Cerebellar nuclear complex (tissue), 1 donor: ENCODE measurements at places on chromosomes 2 and 18.

DNA sequence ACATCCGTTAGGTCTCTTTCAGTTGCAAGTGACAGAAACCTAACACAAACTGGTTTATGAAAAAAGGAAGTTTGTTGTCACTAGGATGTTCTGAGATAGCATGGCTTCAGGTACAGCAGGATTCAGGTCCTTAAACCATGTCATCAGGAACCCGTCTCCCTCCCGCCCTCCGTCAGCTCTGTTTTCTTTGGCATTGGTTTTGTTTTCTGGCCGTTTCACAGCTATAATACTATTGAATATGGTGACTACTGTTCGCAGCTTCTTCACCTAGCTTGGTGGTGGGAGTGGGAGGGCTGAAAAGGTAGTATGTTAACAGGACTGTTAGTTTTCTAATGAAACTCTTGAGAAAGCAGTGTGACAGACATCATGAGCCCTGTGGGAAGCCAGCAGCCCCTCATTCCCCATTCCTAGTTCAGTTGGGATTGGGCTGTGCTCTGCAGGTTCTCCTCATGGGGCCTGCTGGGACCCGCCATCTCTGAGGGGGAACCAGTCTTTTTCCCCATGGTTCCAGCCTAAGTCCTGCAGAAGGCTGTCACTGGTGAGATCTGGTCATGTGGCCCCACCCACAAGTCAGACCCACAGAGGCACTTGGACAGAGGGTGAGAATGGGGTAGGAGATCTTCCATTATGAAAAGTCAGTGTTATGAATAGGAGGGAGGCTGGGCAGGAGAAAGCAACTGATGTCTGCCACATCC is 12.1 kb downstream of the PTMA start:
- no peak for DNase-seq

DNA sequence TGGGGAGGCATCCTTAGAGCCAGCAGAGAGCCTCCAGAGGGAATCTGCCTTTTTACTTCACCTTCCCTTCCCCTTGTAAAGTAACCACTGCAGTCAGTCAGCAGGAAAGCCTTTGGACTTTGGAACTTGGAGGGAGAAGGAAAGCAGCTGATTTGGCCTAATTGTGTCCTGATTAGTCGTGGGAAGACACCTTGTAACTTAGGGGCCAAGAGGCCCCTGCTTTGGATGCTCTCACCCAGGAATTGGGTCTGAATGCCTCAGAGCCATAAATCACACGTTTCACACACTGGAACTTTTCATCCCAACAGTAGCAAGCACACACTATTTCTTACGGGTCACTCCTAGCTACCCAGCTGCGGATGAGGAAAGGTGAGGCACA is 81.0 kb upstream of the PPM1B start:
- no peak for DNase-seq

- DNase-seq = no peak
These were observed 207.2 kb downstream of the ZBTB7C start for GRCh38 chr18:48202006-48202348.

GRCh38 chr18:57023275-57023882 is 123.5 kb upstream of the BOD1L2 start:
- DNase-seq = no peak

DNA sequence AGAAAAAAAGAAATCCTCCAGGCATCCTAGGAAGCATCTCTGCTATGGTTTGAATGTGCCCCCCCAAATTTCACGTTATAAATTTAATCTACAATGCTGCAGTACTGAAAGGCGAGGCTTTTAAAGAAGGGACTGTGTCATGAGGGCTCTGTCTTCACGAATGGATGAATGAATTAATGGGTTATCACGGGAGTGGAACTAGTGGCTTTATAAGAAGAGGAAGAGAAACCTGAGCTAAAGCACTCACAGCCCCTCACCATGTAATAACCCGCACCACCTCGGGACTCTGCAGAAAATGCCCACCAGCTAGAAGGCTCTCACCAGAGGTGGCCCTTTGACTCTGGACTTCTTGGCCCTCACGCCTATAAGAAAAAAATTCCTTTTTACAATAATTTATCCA is 27.6 kb downstream of the RNU4ATAC start:
- DNase-seq = no peak

- no peak for DNase-seq
These were observed 3.7 kb downstream of the SERPINB5 start for GRCh38 chr18:63480476-63480875.

GRCh38 chr2:112811841-112812306 is 24.7 kb downstream of the IL1B start:
- no peak for DNase-seq

DNA sequence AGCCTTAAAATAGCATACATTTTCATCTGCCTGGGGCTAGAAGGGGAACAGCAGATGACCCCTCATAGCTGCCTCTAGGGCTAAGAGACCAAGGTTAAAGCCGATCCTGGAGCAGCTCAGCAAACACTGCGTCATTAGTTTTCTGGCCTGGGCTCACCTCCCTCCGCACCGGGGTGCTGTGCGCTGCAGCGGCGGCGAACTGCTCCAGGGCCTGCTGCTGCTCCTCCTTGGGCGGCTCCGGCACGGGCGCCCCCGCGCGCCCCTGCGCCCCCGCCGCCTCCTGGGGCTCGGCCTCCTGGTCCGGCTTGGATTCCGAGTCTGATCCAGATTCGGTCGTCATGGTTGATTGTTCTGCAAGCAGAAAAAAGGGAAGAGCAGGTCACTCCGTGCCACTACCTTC is 55.0 kb downstream of the EPB41L3 start:
- DNase-seq = no peak

DNA sequence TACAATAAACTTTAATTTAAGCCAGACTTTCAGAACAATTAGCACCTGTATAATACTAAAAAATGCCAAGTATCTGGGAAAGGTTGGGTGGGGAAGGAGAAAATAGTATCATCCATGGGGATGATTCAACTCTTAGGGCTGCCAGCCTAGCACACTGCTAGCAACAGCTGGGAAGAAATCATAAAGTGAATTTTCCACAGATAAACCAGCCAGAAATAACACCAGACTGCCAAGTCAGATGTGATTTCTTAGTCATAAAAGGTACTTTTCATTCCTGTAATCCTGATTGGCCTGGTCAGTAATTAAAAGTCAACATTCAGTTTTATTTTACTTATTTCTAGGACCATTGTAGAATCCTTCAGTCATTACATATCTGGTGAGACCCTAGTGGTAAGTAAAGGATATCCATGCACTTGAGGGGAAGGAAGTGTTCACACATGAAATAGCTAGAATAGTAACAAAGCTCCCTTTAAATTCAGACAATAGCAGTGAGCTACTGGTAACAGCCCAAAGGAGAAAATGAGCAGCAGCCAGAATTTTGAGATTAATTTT is 59.4 kb downstream of the LIMS1 start:
- DNase-seq = no peak

GRCh38 chr2:16196687-16197503 is 256.5 kb downstream of the MYCN start:
- DNase-seq = no peak

- DNase-seq = no peak
These were observed 12.4 kb downstream of the IL1F10 start for GRCh38 chr2:113080134-113080533.

- DNase-seq = no peak
These were observed 624 bp downstream of the METTL8 start for GRCh38 chr2:171432969-171433762.

GRCh38 chr2:156380117-156380645 is 47.7 kb upstream of the NR4A2 start:
- no peak for DNase-seq

- no peak for DNase-seq
These were observed 26.3 kb downstream of the ACSL3 start for GRCh38 chr2:222887124-222887523.

DNA sequence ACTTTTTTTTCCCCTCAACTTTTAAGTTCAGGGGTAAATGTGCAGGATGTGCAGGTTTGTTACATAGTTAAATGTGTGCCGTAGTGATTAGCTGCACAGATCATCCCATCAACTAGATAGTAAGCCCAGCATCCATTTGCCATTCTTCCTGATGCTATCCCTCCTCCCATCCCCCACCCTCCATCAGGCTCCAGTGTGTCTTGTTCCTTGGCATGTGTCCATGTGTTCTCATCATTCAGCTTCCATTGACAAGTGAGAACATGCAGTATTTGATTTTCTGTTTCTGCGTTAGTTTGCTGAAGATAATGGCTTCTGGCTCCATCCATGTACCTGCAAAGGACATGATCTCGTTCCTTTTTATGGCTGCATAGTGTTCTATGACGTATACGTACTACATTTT is 47.2 kb upstream of the STON1 start:
- no peak for DNase-seq

DNA sequence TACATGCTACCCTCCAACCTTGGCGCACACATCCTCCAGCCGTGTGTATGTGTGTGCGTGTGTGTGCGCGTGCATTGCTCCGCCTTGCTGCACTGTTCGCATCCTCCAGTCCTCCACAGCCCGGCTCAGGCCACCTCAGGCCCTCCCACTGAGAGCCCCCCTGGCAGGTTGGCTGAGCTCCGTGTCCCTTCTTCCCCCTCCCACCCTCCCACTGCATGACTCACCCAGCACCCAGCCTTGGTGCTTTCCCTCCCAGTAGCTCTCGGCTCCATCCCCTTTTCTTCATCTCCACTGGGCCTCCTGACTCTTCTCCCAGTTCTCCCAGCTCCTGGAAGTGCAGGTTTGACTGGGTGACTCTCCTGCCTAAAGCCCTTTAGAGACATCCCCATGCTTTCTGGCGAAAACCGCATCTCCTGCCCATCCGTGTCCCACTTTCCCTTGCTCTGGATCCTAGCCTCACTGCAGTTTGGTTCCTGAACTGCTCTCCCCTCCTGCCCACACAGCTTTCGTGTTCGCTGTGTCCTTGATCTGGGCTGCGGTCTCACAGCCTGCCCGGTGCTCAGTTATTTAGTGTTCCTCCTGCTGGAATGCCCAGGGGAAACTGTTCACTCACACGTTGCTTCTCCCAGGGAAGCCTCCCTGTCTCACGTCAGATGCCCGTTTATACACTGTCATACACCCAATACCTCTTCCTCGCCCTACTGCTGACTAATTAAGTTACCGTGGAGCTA is 4.9 kb downstream of the TMEM177 start:
- peak; percentile 21 for DNase-seq

DNA sequence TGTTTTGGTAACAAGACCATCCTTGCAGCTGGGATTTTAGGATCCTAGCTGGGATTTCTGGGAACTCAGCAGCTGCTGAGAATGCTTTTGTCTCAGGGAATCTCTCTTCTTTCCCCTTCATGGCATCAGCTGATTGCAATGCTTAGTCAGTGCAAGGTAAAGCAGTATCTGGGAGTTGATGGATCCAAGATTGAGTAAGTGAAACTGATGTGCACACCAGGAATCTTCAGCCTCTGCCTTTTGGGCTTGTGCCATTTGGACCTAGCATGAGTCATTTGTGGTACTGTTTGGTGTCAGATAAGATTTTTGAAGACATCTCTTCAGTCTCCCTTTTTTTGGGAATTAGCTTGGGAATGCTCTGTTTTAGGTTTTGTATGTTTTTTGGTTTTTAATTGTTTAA is 363.3 kb upstream of the TFPI start:
- DNase-seq = no peak

GRCh38 chr2:43980902-43981301 is 14.9 kb downstream of the LRPPRC start:
- DNase-seq = no peak

- DNase-seq = no peak
These were observed 30.8 kb downstream of the CREG2 start for GRCh38 chr2:101356521-101356920.

GRCh38 chr18:44386401-44386800 is 294.3 kb upstream of the SETBP1 start:
- no peak for DNase-seq

- DNase-seq = no peak
These were observed 41.4 kb downstream of the OXER1 start for GRCh38 chr2:42722320-42723190.

GRCh38 chr2:128692895-128693742 is 374.5 kb upstream of the HS6ST1 start:
- no peak for DNase-seq

GRCh38 chr2:113940891-113941290 is 51.0 kb downstream of the ACTR3 start:
- DNase-seq = no peak

DNA sequence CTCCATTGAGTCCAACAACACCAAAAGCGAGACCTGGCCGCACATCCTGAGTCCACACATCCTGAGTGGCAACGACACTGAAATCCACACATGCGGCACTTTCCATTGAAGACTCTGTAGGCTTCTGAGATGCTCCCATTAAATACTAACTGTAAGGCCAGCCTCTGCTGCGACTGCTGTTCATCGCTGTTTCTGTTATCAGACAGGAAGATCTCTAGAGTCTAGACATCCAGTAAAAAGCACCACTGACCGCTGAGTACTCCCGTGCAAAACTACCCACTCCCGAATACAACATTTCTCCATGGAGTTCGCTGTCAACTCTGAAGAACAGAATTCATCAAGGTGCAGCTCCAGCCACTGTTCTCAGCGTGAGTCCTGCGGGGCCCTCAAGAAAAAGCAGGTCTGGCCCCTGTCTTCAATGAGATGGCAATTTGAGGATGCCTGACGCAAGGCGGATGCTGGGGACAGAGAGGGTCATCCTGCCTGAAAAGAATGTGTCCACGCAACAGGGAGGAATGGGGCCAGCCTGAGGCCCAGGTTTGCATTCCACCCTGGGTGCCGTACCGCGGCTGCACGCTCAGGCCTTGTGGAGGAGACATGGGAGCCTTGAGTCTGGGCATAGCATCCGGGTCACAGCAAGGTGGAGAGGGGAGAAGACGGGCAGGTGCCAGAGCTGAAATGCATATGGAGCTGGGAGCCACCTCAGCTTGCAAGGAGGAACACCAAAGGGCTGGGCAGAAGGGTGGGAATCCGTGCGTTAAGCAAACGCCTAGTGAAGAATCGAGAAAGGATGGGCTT is 61.9 kb downstream of the ZNF516 start:
- DNase-seq = no peak

GRCh38 chr2:106316915-106317314 is 122.8 kb upstream of the UXS1 start:
- no peak for DNase-seq

DNA sequence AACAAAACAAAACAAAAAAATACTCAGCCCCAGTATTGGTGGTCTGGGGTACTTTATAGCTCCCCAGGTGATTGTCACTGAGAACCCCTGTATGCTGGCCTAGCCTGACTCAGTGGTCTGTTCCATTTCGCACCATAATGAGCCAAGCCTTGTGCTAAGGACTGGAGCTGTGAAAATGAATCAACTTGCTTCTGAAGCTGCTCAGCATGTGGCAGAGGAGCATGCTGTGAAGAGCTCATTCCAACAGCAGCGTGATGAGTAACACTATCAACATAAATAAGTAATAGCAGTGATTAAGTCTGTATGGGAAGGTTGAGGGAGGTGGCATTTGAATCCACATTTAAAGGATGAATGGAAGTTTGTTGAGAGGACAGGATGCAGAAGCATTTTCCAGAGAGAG is 67.2 kb upstream of the ATL2 start:
- DNase-seq = no peak

GRCh38 chr2:44843086-44843485 is 98.4 kb upstream of the SIX3 start:
- DNase-seq = no peak

GRCh38 chr2:241560883-241561474 is 2.4 kb downstream of the BOK start:
- no peak for DNase-seq

DNA sequence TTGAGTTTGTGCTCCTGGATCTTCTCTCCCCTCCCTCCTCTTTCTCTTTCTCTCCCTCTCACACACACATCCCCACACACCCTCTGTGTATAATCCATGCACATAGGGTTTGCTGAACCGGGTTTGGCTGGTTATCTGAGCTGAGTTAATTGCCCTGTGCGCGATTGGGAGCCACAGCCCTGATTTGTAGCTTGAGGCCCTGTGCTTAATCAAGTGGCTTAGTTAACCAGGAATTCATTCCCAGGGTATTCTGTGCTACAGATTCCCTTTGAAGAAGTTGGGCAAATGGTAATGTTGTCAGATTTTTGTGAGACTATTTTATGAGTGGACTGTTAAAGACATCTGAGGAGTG is 6.2 kb downstream of the PARD3B start:
- no peak for DNase-seq
